Activated CD4-positive, alpha-beta T cell treated with anti-CD3 and anti-CD28 coated beads, Interleukin-2, amount 50 U/mL, for 1 hour (primary cell): ENCODE measurements at places on chromosomes 11 and 22.

- no peak for DNase-seq
Observed at GRCh38 chr22:44537467-44537866, 39.4 kb upstream of the RTL6 start.

DNA sequence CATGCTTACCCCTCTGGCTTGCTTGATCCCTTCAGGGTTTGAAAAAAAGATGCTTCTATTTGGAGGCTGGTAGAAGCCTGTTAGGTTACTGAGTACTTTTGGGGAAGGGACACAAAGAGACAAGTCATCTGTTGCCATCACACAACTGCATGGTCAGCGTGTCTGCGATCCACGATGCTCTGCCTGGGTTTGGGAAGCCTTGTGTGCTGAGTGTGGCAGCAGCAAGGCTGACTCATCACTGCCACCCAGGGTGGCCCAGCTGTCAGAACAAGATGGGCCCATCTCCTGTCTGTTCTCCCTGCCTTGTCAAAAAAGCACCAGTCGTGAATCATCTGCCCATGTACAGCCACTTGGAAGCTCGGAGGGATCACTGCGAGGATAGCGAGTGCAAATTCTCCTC, 26.2 kb downstream of the UBASH3B start:
- no peak for DNase-seq

DNA sequence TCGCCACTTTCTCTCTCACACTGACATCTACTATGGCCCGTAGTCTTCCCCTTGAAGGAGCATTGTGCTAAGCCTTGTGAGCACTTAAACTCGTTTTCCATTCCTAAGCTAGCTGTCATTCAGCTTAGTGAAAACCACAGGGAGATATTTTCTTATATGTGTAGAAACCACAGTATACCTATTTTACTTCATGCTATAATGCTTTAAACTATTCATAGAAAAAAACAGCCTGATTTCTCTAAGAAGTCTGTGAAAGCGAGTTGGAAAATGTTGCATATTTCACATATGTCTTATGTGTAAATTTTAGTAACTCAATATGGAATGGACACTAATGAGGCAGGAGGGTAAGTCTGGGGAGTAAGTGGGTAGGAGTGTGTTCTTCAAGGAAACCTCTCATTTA, 194.3 kb upstream of the CTSC start:
- no peak for DNase-seq

GRCh38 chr11:100682247-100682969, 4.7 kb upstream of the ARHGAP42 start:
- no peak for DNase-seq
